ENCODE measurements at places on chromosomes 3 and 15.

DNA sequence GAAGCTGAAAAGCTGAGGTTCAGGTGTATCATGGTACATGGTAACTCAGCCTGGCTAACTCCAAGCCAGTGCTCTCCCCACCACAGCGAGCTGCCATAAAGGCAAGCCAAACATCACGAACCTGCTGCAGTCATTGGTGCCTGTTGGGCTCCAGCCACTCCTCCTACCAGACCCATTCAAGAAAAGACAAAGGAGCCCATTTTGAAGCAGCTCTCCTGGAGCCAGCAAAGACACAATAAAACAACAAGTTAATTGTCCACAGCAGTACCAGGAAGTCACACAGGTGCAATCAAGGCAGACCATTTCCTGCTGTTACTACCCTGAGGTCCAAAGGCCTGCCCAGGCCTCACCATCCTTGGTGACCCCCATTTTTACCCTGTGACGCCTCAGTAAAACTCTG, 77.6 kb downstream of the DAPK2 start:
- no peak for DNase-seq

GRCh38 chr3:46206282-46207015, 1.7 kb downstream of the CCR1 start:
- DNase-seq: no peak

GRCh38 chr3:121545049-121545573, 677 bp downstream of the POLQ start:
- no peak for DNase-seq

- no peak for DNase-seq
These were observed 1375.1 kb upstream of the ALCAM start for GRCh38 chr3:103991461-103992115.

Data from DMS79 (cell line).